ENCODE measurements at places on chromosomes 4 and X.

DNA sequence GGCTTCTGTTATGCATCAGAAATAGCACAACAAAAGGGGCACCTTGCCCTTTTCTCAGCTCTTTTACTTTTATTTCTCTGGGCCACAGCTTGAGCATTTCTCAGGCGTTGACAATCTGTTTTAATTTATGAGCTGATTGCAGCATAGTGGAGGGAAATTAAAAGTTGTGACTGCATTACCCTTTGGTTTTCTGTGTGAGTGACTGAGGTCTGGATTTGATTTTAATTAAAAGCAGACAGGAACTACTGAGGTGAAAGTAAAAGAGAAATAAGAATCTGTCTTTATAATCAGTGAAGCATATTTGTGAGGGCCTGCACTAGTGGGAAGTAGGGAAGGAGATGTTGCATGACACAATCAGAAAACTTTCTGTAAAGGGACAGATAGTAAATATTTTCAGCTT is 43.4 kb upstream of the GEMIN8 start:
- no peak for DNase-seq

DNA sequence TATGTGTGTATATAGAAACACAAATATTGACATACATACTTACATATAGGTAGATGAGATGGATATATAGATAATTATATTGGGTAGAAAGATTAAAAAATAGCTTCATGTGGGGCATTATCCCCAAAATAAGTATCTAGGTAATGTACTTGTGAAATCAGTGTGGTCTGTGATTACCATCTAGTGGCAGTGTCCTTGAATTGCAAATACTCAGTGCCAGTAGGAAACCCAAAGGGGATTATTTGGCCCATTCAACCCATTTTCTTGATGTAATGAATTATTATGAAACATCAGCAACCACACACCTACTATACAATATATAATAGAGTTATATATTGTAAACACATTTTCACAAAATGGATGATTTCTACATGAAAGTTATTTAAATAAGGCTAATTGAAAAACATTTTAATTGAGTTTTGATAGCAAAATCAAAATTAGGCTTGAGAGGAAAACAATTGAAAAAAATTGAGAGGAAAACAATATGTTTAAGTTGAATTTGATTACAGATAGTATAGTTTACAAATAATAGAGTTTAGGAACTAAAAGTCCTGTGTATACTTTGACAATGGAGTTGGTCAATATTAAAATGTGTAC is 389.4 kb downstream of the GALNTL6 start:
- no peak for DNase-seq

DNA sequence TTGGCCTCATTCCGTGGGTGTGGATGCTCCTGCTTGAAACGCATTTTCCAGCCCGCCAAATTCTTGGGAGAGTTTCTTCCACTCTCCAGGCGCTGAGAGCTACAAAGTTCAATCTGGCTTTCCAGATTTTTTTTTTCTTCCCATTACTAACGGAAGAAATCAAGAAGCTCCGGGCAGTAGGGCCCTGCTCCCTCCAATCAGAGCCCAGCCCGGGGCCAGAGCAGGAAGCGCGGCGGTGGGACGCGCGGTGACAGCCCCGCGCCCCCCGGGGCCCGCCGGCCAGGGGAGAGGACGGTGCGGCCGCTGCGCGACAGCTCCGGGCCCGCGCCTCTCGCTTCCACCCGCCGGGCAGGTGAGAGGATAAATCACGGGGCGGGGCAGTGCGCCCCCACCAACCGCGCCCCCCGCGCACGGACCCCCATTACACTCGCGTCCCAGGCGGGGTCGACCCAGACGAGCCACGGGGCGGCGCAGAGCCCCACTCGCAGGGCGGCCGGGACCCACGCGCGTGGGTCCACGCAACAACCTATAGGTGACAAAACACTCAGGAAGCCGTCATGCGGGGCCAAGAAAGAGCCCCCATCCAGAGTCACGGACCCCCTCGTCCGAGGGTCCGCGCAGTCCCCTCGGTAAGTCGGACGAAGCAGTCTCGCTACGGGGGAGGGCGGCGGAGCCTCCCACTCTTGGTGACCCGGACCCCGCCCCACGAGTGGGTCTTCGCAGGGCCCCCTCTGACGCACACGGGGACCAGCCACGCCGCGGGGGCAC is 868 bp downstream of the AFAP1 start:
- no peak for DNase-seq

DNA sequence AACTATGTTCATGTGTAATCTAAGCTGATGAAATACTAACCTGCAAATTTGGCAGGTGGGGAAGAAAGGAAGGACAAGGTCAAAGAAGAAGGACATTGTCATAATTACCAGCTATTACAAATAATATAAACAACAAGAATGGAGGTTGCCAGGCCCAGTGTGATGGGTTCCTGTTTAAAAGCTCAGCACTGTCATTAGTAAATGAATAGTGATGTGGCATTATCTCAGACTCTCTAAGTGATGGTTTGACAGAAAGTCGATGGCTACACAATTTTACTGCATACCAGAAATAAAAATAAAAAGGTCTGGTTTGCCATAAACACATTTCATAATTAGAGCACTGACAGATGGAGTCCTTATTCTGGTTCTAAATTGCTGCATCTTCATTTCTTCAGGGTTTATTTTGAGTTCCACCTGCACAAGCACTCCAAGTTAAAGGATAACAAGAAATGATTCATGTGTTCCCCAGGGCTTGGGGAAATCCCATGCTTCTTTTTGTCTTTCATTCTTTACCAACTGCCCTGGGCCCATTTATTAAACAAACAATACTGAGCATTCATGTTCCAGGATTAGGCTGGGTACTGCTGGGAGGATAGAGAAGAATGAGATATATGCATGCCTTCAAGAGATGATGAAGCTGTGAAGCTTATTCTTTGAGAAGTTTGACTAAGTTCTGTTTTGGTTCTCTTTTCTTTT is 367.8 kb upstream of the RASGEF1B start:
- peak; percentile 14 for DNase-seq

DNA sequence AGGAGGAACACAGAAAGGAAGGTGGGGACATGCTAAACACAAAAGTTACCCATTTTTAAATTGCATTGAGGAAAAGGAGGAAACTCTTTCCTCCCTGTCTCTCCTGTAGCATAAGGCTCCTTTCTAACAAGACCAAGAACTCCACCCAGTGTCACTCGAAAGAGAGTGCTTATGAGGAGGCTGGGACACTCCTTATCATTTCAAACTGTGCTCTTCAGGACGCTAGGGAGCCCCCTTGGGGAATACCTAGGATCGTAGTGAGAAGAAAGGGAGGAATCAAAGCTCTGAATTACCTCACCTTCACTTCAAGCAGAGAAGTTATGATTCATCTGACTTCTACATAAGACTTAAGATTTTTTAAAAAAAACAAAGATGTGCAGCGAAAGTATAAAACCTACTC is 65.5 kb downstream of the F9 start:
- DNase-seq, result no peak

- DNase-seq, result no peak
These were observed 134.0 kb upstream of the MAP9 start for GRCh38 chr4:155510771-155511170.

DNA sequence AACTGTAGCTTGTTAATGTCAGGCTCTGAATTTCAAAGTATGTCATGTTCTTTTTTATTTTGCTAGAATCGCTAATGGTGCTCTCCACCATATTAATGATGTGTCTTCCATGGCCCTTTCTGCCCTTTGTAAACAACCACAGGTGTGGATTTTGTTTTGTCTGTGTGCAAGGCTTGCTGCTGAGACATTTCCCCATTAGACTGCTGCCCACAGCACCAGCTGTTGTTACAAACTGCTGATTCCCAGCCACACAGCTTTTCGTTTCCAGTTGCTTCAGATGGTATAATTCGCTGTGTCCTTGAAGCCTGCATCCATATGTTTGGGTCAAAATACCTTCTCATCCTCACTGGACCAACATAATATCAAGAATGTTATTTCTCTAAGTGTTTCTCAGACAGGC is 32.8 kb downstream of the KCNIP4 start:
- no peak for DNase-seq

DNA sequence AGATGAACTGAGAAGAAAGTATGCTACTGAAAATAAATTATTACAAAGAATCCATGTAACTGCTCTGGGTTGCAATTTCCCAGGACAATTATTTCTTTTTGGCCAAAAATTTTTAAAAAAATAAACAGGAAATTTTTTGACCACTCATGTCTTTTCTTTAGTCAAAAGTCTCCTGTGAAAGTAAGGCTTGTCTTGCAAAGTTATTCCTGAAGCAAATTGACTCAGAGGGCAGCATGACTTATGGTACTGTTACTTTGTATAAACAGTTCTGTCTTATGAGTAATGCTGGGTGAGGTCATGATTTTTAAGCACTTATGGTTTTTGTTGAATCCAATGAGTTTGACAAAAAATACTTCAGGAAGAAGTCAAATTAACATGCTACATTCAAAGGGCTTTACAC is 292.8 kb upstream of the ARSJ start:
- no peak for DNase-seq

- no peak for DNase-seq
These were observed 256.2 kb downstream of the EVC2 start for GRCh38 chr4:5452156-5452555.

DNA sequence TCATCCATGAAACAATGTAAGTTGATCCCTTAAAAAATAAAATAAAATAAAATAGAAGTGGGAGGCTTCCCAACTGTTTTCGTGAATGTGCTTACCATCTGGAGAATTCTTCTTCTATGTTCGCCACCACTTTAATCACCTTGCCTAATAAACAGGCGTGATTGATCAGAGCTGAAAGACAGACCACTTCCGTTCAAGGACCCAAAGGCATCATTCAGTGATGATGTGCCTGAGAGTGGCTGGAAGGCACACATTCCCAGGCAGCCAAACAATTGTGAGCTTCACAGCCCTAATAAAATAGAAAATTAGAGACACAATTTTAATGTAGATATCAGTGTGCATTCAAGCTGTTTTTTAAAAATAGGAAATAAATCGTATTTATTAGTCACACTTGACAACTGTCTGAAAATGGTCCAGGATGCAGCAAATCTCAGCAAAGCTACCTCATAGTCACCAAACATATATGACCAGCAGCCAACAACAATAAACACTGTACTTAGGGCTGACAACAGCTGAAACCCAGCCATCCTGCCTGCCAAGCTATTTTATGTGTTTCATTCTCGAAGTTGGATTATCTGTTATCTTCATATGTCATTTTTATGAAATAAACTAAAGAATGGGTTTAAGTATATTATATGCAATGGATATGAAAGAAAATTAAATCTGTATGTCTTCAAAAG is 163.2 kb upstream of the FAM9B start:
- no peak for DNase-seq

DNA sequence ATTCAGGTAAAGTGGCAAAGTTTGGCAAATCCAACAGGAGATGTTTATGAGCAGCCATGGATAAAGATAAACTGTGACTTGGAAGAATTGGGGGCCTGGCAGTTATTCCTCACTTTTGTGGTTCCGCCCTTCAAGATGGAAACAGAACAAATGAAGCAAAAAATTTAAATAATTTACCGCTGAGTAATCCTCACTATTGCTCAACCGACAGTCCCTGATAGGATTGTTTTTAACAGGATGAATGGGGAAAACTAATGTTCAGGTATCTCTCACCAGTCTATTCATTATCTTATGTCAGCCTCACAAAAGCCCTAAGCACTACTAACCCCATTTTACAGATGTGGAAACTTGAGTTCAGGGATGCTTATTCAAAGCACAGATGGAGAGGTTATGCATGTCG is 90.8 kb downstream of the FNIP2 start:
- no peak for DNase-seq

GRCh38 chr4:169770416-169770815 is 12.7 kb upstream of the HPF1 start:
- no peak for DNase-seq

- DNase-seq, result no peak
These were observed 133.7 kb downstream of the DCLK2 start for GRCh38 chr4:150211799-150212445.

- no peak for DNase-seq
These were observed 428.9 kb upstream of the GNPDA2 start for GRCh38 chr4:45155081-45155777.

DNA sequence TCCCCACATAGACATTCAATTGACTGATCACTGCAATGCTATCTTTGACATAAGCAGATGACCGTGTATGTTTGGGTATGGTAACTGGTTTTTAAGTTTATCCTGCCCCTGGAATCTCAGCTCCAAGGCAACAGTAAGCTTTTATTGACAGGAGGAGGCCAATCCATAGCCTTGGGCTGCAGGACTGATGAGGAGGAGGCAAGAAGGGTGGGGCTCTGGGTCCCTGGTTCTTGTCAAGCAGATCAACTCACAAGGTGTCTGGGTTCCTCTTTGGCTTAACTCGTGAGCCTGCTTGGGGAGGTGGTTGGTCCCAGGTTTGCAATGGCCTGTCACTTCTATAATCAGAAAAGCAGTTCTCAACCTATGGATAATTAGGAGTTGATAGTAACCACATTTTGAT is 113.2 kb upstream of the STX18 start:
- no peak for DNase-seq

DNA sequence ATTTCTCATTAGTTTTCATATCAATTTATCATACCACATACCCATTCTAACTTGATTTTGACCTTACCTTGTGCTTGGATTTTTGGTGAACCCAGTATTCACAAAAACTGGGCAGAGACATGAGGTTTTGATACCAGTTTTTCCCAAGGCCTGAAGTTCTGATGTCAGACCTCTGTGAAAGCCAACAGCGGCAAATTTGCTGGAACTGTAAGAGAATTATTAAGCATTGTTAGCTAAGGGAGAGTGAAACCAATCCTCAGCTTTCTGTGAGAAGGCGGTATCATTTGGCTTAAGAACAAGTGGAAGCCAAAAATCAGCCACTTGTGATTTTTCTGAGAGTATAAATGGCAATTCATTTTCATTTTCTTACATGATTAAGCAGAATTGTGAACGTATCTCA is 8.9 kb downstream of the HSD17B13 start:
- DNase-seq, result no peak

Measured in NCI-H774 (cell line).